Sigmoid colon (tissue), 7 donors: ENCODE measurements at places on chromosomes 4 and X.

DNA sequence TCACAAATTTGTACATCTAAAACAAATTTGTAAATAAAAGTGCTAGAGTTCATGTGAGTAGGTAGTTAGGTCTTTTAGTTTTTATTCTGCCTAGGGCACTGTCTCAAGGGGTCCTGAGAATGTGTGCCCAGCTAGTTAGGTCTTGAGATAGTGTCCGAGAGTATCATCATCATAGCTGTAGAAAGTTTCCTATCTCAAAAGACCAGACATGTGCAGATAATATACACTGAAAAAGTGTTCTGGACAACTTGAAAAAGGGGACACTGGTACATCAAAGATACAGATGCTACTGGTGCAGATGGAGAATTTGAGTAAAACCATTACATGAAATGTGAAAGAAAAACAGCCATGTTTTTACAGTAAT lies 1.8 kb upstream of the ZCCHC4 start:
- no peaks in the 10 kb centered on the region for H3K36me3 ChIP-seq
- no peak overlapping the region for H3K4me3 ChIP-seq
- peaks cover 8% of the 10 kb centered on the region for H3K4me1 ChIP-seq
- no peak for DNase-seq
- no peaks in the 10 kb centered on the region for H3K27me3 ChIP-seq

- H3K36me3 ChIP-seq, result no peaks in the 10 kb centered on the region
- no peaks in the 10 kb centered on the region for H3K27me3 ChIP-seq
- H3K4me1 ChIP-seq, result no peaks in the 10 kb centered on the region
- no peak overlapping the region for H3K27ac ChIP-seq
- DNase-seq, result no peak
Observed at GRCh38 chrX:20973038-20973437, 401.2 kb upstream of the CNKSR2 start.

- H3K4me1 ChIP-seq, result no peaks in the 10 kb centered on the region
- no peaks in the 10 kb centered on the region for H3K36me3 ChIP-seq
- no peak for DNase-seq
- no peak overlapping the region for H3K27ac ChIP-seq
- no peaks in the 10 kb centered on the region for H3K27me3 ChIP-seq
- H3K4me3 ChIP-seq, result no peak overlapping the region
Observed at GRCh38 chrX:70039758-70040157, 10.0 kb downstream of the AWAT2 start.

- no peak overlapping the region for H3K27ac ChIP-seq
Observed at GRCh38 chr4:93066749-93067148, 761.8 kb upstream of the ATOH1 start.

DNA sequence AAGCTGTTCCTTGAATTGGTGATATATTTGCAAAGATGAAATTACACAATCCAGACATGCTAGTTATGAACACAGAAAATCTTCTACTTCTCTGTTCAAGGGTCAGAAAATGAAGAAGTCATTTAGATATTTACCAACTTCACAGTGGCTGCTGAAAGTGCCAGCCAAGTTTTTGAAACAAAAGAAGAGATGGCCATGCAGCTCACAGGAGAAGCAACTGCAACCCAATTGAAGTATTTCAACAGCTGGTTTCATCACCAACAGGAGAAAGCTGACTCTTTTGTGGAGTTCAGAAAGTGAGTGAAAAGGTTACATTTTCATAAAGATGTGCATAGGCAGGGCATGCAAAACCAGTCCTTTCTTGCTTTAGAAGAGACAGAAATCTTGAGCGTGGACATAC lies 70.1 kb upstream of the LSM6 start:
- H3K4me3 ChIP-seq, result no peak overlapping the region
- no peaks in the 10 kb centered on the region for H3K27me3 ChIP-seq
- H3K36me3 ChIP-seq, result no peaks in the 10 kb centered on the region
- no peaks in the 10 kb centered on the region for H3K4me1 ChIP-seq
- DNase-seq, result no peak

DNA sequence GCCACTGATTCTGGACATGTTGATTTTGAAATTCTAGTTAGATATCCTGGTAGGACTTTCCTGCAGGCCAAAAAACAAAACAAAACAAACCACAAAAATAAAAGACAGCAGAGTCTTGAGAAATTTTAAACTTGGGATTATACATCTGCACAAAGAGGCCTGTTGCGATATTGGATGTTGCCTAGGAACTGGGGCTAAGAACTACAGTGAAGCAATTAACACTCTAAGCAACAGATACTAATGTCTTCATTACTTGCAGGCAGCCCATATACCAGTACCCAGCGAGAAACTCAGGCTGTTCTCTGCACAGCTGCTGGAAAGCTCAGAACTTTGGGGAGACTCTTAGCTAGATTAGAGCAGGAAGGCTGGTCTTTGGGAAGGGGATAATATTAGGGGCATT lies 69.1 kb upstream of the SCOC start:
- DNase-seq, result no peak
- no peak overlapping the region for H3K4me3 ChIP-seq
- no peaks in the 10 kb centered on the region for H3K27me3 ChIP-seq
- peaks cover 11% of the 10 kb centered on the region for H3K4me1 ChIP-seq

DNA sequence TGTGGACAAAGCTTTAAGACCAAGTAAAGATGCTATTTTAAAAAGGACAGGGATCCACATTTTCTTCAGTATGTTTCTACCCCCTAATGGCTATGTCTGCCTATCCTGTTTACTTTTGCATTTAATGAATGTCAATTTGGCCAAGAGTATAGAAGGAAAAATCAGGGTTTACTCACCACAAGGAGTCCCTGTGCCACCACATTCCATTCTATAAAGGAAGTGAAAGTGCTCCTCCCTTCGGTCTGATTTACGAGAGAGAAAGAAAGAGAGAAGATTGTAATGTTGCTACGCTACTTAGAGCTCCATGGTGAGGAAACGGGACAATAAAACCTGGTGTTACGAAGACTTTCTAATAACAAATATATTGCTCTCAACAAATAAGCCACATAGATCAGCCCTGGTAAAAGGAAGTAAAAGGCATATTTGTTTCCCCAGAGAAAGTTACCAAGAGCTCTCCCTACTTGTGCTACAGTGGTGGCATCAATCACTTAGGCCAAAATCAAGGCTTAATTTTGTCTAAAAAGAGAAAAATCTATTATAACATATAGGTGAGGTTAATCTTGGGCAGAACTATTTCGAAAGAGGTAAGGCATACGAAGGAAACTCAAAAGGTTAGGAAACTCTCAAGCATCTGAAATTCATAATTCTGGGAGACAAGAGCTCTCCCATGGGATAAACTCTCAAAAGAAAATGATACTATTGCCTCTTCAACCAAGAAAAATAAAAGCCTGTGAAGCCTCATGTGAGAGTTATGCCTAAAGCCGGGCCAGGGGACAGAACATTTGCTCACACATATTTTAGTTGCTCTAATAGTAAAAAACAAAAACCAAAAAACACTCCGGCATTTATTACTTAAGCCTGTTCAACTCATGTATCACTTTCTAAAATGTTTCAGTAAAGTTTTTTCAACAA lies 29.5 kb downstream of the TAPT1 start:
- no peak for DNase-seq
- H3K4me3 ChIP-seq, result no peak overlapping the region
- H3K36me3 ChIP-seq, result no peaks in the 10 kb centered on the region

DNA sequence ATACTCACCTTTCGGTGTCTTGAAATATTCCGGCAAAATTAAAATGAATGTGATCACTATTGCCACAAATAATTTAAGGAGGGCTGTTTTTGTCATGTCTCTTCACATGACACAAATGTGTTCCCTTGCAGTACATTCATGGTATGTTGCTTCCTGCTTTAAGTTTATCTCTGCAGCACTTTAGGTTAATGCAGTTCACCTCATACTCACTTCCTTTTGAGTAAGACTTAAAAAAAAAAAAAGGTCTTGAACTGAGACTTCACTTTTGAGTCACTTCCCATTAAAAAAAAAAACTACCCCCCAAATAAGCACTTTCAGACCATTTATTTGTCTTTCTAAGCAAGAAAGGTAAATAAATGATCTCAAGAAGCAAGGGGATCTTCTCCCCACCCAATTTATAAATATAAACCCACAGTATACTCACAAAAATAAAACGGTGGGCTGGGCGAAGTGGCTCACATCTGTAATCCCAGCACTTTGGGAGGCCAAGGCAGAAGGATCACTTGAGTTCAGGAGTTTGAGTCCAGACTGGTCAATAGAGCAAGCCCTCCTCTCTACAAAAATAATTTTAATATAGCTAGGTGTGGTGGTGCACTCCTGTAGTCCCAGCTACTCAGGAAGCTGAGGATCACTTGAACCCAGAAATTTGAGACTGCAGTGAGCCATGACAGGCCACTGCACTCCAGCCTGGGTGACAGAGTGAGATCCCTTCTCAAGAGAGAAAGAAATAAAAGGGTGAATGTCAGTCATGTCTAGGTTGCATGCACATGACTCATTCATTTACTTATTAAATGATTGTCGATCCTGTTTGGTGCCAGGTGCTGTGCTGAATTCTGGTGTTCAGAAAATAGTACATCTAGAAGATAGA lies at the start of gene TMEM156:
Gene TMEM156, minus strand, starts transcription at position 192 of the 868 bp plus-strand sequence. Its CDS starts 96 bp downstream, at position 96.
- H3K36me3 ChIP-seq, result no peaks in the 10 kb centered on the region
- no peak within 1 kb of the TSS for H3K27ac ChIP-seq
- no peaks in the 10 kb centered on the region for H3K27me3 ChIP-seq
- DNase-seq, result no peak
- H3K4me1 ChIP-seq, result peaks cover 1% of the 10 kb centered on the region
- H3K4me3 ChIP-seq, result no peak within 1 kb of the TSS

GRCh38 chr4:145230726-145231125 lies 50.3 kb upstream of the OTUD4 start:
- no peak overlapping the region for H3K4me3 ChIP-seq
- H3K4me1 ChIP-seq, result no peaks in the 10 kb centered on the region
- H3K27ac ChIP-seq, result no peak overlapping the region
- DNase-seq, result no peak
- no peaks in the 10 kb centered on the region for H3K27me3 ChIP-seq
- H3K36me3 ChIP-seq, result no peaks in the 10 kb centered on the region

DNA sequence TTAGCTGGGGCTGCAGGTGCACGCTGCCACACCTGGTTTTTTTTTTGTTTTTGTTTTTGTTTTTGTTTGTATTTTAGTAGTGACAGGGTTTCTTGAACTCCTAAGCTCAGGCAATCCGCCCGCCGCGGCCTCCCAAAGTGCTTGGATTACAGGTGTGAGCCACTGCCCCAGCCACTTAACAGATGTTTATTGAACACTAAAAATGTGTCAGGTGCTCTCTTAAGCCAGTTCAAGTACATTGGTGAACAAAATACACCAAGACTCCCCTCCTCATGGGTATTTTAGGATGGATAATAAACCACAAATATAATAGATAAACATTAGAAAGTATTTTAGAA lies 69.9 kb downstream of the TRAPPC11 start:
- no peak overlapping the region for H3K27ac ChIP-seq
- H3K27me3 ChIP-seq, result no peaks in the 10 kb centered on the region
- no peak for DNase-seq
- H3K36me3 ChIP-seq, result no peaks in the 10 kb centered on the region

DNA sequence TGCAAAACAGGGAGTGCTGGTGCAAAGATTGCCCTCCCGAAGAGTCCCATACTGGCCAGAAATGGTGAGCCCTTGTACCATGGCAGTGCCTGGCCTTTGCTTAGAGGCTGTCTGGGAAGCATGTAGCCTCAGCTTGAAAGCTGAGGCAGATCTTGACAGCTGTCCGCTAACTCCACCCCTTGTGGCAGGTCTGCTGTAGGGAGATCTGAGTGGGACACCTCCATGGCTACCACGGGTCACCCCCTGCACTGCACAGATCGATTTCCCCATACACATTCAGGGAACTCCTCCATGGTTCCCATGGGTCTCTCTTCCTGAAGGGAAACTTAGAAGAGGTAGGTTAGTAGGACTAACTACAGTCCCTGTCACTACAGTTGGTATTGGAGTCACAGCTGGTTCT lies 6.1 kb upstream of the ACOT9 start:
- H3K4me3 ChIP-seq, result no peak overlapping the region
- H3K27ac ChIP-seq, result no peak overlapping the region
- no peak for DNase-seq
- no peaks in the 10 kb centered on the region for H3K36me3 ChIP-seq
- no peaks in the 10 kb centered on the region for H3K4me1 ChIP-seq

DNA sequence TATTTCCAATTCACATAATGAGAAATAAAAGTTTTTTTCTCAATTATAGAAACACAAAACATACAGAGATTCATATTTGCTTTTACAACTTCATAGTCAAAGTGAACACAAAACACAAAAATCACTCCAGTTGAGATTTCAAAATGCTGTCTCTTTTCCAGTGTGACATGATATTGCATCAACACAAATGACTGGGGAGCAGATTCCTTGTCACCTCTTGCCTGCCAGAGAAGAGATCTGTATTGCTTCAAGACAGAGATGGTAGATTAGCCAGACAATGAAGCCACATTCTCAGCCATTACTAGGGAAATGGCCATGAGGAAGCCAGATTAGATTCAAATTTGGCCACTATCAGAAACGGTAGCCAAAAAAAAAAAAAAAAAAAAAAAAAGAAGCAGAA lies 2313.1 kb upstream of the AGA start:
- H3K27ac ChIP-seq, result no peak overlapping the region
- H3K36me3 ChIP-seq, result no peaks in the 10 kb centered on the region
- no peak for DNase-seq
- no peak overlapping the region for H3K4me3 ChIP-seq

DNA sequence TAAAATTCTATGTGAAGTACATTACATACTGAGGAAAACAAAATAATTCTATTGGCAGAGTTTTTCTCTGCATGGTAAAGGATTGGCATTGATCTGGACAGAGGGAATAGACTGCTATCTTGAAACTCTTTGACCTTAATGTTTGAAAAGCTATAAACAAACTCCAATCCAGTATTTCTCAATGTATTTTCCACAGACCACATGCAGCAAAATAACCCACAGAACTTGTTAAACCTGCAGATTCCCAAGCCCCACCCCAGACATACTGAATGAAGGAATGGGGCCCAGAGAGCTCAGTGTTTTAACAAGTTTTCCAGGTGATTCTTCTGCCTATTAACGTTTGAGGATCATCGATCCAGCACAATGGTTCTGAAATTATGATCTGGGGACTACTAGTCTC lies 15.7 kb downstream of the RNF128 start:
- DNase-seq, result no peak
- no peaks in the 10 kb centered on the region for H3K4me1 ChIP-seq
- no peaks in the 10 kb centered on the region for H3K36me3 ChIP-seq
- no peak overlapping the region for H3K27ac ChIP-seq
- no peaks in the 10 kb centered on the region for H3K27me3 ChIP-seq

DNA sequence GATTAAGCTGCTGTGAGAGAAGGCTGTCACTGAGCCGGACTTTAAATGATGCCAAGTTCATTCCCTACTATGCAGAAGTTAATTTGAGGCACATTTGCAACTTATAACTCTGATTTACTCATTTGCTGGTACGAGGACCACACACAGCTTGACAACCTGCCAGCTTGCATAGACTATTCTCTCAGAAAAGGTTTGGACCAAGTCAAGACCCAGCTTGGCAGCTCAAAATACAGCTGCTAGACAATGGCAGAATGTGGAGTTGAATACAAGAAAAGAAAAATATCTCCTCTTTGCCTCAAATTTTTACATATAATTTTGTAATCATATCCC lies 338.9 kb downstream of the DHX15 start:
- H3K4me1 ChIP-seq, result peaks cover 11% of the 10 kb centered on the region
- no peak for DNase-seq
- no peaks in the 10 kb centered on the region for H3K36me3 ChIP-seq
- H3K4me3 ChIP-seq, result no peak overlapping the region
- no peaks in the 10 kb centered on the region for H3K27me3 ChIP-seq
